ENCODE measurements at places on chromosomes 6 and 20.

DNA sequence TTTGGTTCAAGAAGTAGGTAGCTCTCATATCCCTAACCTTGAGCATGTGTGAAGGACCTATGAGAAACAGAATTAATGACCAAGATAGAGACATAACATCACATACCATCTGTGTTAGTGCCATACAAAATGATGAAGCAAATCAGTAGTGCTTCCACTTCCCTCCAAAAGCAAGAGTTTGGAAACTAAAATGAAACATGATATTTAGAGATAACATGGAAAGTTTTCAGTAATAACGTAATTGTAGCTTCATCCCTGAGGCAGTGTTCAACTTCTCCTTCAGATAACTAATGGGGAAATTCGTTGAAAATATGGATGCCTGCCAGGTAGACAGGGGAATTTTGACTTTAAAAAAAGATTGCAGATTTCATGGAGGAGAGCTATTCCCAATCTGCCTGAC is 248.4 kb upstream of the IRAK1BP1 start:
- DNase-seq: no peak

- no peak for DNase-seq
Measured at GRCh38 chr6:75273009-75273408, 11.6 kb downstream of the TMEM30A start.

- DNase-seq: no peak
Measured at GRCh38 chr6:20875369-20875963, 341.2 kb downstream of the CDKAL1 start.

- no peak for DNase-seq
Measured at GRCh38 chr20:35514371-35514932, 15.0 kb downstream of the C20orf173 start.

DNA sequence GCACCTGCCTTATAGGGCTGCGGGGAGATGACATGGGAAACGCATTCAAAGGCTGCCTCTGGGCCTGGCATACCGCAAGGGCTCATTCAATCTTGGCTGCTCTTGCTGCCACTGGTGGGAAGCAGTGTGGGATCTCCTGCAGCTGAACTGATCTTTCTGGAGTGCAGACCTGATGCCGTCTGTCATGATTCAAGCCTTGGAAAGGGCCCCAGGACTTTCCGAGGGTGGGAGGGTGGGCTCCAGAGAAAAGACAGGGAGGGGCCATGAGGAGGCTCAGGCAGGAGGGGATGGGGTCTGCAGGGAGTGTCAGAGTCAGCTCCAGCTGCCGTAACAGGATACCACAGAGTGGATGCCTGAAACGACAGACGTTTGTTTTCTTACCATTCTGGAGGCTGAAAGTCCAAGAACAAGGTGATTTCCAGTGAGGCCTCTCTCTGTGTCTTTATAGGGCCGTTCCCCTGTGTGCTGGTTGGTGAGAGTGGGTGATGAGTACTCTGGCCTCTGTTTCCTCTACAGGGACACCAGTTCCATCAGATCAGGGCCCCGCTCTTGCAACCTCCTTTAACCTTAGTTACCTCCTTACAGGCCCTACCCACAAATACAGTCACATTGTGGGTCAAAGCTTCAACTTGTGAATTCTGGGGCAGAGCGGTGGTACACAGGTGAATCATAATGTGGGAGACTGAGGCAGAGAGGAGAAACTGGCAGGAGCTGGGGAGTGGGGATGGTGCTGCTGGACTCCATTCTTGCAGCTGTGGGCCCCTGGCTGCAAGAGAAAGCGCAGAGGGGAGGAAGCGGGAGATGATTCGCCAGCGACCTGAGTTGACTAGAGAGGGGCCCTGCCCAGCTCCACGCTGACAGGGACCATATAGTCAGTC is 148.4 kb downstream of the SYCP2 start:
- no peak for DNase-seq

DNA sequence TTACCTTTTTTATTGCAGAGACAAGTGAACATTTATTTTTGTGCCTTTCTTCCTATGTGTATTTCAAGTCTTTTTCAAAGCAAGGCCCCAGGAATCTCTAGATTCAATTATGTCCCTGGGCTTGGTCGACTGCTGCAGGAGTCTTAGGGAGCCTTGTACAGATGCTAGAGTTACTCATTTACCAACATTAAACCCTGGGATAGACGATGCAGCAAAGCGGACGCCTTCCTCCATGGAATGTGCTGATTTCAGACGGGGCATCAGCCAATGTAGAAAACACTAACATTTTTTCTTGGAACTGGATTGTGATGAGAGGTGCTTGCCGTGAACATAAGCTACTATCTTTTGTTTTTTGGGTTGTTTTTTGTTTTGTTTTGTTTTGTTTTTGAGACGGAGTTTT is 55.9 kb downstream of the CD164 start:
- DNase-seq: no peak

GRCh38 chr20:59925899-59926298 is 7.5 kb downstream of the SYCP2 start:
- DNase-seq: no peak

DNA sequence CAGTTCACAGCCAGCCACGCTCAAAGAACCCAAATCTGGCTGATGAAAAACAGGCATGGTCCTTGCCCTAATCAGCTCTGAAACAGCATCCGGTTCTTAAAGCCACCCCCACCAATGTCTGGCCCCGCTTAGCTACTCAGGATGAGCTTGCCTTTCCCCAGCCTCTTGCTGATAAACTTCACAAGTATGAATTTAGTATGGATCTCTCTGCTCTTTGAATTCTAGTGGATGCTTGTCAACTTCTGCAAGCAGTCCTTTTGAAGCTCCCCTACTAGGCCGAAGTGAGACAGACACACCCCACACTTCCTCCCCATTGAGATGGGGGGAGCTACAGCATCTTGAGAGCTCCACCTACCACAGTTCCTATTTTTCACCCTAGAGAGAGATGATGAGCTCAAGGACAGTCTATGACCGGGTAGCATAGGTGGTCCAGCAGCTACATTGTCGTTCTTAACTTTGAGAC is 36.7 kb downstream of the EBF4 start:
- no peak for DNase-seq

DNA sequence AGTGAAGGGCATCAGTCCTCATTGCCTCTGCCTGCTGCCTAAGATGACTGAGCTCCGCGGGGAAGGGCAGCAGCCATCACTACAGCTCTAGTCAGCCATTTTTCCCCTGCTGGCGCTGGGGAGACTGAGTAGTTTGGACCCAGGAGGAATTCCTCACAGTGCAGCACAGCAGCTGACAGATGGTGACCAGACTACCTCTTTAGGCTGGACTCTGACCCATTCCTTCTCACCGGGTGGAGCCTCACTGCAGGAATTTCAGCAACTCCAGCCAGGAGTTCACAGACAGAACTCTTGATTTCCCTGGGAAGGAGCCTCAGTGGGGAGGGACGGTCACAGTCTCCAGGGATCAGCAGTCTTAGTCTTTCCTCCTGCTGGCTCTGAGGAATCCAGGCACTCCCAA is 492.0 kb upstream of the MMS22L start:
- DNase-seq: peak; percentile 12

DNA sequence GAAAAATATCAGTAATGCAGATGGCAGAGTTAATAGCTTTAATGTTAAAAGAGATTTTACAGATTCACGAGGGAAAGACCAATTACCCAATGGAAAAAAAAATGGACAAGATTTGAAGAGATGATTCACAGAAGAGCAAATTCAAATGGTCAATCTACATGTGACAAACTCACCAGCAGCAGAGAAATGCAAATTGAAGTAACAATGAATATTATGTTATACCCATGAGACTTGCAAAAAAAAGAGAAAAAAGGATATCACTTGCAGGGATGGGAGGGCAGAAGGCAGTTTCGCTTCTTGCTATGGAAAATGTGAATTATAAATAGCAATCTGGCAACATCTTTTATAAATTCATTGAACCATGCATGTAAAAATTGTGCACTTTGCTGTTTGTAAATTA is 55.9 kb downstream of the PROKR2 start:
- no peak for DNase-seq

DNA sequence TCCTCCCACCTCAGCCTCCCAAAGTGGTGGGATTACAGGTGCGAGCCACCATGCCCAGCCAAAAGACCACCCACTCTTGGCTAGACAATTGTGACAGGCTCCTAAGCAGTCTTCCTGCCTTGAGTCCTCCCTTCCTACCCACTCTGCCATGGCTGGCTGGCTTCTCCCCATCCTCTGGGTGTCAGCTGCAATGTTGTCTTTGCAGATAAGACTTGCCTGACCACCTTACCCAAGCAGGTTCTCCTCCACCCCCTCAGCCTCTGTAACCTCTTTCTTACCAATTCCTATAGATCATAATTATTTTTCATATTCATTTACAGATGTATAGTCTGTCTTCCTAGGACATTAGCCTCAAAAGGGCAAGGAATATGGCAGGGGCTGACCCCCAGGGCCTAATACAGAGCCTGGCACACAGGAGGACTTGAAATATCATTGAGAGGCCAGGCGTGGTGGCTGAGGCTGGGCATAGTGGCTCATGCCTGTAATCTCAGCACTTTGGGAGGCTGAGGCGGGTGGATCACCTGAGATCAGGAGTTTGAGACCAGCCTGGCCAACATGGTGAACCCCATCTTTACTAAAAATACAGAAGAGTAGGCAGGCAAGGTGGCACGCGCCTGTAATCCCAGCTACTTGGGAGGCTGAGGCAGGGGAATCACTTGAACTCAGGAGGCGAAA is 28.7 kb upstream of the SPAG4 start:
- DNase-seq: no peak
